Hematopoietic multipotent progenitor cell (in vitro differentiated cells): ENCODE measurements at places on chromosomes 1 and 21. TPM values are rescaled to one million over a fixed set of nuclear protein-coding genes. Genes with fewer than 3 reads are reported as not detected.

DNA sequence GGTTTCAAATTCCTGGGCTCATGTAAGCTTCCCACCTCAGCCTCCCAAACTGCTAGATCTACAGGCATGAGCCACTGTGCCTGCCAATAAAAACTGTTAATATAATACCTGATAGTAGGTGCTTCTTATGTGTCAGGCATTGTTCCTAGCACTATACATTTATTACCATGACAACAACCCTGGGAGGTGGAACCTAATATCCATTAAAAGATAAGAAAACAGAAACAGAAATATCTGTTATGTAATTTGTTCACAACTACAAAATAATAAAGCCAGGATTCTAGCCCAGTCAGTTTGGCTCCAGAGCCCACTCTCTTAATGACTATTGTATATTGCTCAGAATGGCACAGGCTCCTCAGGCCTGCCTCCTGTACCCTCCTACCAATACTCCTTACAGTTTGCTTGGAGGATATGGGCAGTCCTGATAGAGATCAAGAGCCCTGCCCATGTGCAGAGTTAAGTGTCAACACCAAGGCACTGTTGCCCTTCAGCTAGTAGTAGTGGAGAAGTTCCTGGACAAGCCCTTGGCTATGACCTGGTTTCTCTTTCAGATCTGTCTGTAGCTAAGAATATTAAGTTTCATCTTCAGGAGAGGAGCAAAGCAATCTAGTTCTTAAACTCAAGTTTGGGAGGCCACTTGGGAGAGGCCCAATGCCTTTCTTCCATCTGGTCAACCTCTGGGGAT is 22.4 kb downstream of the RPL5 start:
- no peak for DNase-seq

DNA sequence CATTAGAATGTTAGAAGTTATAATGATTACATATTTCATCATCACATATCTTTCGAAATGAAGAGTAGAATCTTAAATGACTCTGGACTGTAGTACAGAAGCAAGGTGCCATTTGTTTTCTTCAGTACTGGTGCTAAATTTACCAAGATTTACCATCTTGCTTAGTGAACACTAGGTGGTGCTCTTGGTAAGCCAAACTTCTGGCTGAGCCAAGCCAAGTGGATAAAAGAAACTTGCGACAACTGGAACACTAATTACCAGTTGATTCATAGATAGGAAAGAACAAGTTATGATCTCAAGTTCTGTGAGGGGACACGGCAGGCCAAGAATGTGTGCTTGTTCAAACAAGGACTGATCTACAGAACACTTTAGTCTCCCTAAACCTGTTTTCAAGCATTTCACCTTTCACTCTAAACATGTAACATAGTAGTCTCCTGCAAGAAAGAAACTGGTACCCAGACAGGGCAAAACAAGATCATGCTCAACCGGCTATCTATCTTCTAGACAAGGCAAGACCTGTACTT is 19.8 kb downstream of the SPRTN start:
- peak; percentile 68 for DNase-seq

GRCh38 chr1:74674278-74675048 is 871 bp upstream of the ERICH3 start:
- no peak for DNase-seq

- DNase-seq, result no peak
These were observed 209.3 kb upstream of the PKN2 start for GRCh38 chr1:88474555-88475304.

DNA sequence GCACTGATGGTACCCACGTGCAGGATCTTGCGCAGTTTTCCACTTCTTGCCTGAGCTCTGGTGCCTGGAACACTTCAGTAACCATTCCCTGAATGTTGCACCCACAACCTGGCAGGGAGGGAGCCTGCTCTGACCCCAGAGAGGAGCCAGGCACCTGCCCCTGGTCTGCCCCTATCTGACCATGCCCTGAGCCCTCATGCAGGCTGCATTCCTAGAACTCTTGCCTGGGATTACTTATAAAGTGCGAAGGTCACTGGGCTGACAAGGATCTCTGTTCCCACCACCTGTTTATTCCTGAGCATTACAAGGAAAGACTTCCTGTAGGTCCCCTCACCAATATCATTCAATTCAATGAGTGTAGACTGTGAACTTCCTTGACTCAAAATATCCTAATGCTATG is 191.9 kb upstream of the FMN2 start:
- no peak for DNase-seq

DNA sequence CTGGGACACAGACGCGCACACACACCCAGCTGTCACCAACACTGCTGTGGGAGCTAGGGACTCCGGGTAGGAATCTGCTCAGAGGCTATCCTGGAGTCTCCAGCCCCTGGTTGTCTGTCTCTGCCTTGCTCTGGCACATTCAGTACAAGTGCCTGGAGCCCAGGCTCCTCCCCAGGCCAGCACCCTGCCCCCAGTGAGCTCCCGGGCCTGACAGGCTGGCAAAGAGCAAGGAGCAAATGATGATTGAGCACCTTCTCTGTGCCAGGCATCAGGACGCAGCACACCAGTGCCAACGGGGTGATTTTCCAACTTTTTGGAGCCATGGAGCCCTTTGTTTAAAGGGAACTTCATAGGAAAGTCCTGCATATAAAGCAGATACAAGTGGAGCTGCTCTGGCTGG is 6.5 kb downstream of the CNTN2 start:
- DNase-seq, result no peak

- DNase-seq, result no peak
These were observed 264.9 kb upstream of the FMN2 start for GRCh38 chr1:239826736-239827135.

- DNase-seq, result no peak
These were observed 176.8 kb downstream of the HHIPL2 start for GRCh38 chr1:222370913-222371675.

DNA sequence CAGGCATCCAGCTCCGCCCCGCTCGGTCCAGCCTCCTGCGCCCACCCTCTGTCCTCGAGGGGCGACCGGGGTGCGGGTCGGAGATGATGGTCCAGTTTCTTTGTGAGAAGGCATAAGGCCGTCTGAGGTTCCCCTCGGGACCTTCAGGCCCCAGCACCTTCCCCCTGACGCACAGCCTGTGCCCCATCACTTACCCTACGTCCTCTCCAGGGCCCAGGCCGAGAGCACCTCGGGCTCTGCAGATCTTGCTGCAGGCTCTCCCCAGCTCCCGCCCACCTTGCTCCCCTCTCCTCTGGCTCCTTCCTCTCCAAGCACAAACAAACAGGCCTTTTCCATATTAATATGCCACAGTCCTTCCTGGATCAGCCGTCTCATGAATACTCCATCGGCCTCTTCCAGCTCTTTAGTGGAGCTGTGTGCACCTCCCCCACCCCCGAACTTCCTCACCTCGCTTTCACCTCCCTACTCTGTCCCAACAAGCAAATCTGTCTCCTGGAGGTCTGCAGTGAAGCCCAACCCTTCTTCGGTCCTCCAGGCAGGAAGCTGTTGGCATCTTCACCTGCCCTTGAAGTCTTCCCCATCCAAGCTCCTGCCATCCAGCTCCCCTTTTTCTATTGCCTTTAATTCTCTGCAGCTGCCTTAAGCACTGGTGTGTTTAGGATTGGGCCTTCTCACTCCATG is 448 bp upstream of the COL9A2 start:
- no peak for DNase-seq

DNA sequence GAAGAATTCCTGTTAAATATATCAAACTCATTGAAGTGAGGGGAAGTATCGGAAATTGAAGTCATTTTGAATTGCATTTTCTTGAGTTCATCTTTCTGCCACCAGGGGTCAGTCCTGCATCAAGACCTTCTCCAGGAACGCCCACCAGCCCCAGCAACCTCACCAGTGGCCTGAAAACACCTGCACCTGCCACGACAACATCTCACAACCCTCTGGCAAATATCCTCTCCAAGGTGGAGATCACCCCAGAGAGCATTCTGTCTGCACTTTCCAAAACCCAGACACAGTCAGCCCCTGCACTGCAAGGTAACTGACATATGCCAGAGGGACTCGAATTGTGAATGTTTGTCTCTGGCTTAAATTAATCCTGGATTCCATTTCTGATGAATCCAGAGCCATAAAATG is 22.8 kb upstream of the TARS2 start:
- DNase-seq, result peak; percentile 60

GRCh38 chr1:94773931-94774422 is 46.2 kb upstream of the SLC44A3 start:
- DNase-seq, result no peak

- DNase-seq, result peak; percentile 74
These were observed 2.7 kb downstream of the MOB3C start for GRCh38 chr1:46613661-46614603.

- DNase-seq, result no peak
These were observed 231.0 kb downstream of the NRIP1 start for GRCh38 chr21:14833666-14834351.

- no peak for DNase-seq
These were observed 233.6 kb upstream of the FMN2 start for GRCh38 chr1:239858057-239858456.

GRCh38 chr1:115640384-115640783 is 1.4 kb upstream of the VANGL1 start:
- DNase-seq, result no peak

GRCh38 chr21:20515446-20515845 is 482.8 kb upstream of the NCAM2 start:
- DNase-seq, result no peak

- DNase-seq, result no peak
These were observed 735 bp upstream of the HES3 start for GRCh38 chr1:6243053-6243834.

Gene MOV10
- total RNA-seq, result 70.8 TPM

Gene SELP
- 7.0 TPM for total RNA-seq

Gene TLR5
- under 0.01 TPM for total RNA-seq

Gene NEXN
- under 0.01 TPM for total RNA-seq

Gene OLIG2
- total RNA-seq, result under 0.01 TPM

Gene AK5
- total RNA-seq, result 0.54 TPM

Gene FAM167B
- total RNA-seq, result under 0.01 TPM

Gene PHLDA3
- 3.8 TPM for total RNA-seq

Gene CELA3B
- not detected for total RNA-seq

Gene OR2T5
- not detected for total RNA-seq
